Head of caudate nucleus (tissue), 42 donors: ENCODE measurements at places on chromosomes 4 and X.
A peak's percentile ranks its signal among the peaks of the same experiment; 100 is the strongest.

GRCh38 chrX:13694983-13695382, 6.1 kb downstream of the RAB9A start:
- DNase-seq = no peak

- DNase-seq = no peak
Observed at GRCh38 chr4:110518889-110519490, 43.0 kb downstream of the ENPEP start.

- DNase-seq = no peak
Observed at GRCh38 chrX:132191938-132192337, 27.3 kb downstream of the RAP2C start.

DNA sequence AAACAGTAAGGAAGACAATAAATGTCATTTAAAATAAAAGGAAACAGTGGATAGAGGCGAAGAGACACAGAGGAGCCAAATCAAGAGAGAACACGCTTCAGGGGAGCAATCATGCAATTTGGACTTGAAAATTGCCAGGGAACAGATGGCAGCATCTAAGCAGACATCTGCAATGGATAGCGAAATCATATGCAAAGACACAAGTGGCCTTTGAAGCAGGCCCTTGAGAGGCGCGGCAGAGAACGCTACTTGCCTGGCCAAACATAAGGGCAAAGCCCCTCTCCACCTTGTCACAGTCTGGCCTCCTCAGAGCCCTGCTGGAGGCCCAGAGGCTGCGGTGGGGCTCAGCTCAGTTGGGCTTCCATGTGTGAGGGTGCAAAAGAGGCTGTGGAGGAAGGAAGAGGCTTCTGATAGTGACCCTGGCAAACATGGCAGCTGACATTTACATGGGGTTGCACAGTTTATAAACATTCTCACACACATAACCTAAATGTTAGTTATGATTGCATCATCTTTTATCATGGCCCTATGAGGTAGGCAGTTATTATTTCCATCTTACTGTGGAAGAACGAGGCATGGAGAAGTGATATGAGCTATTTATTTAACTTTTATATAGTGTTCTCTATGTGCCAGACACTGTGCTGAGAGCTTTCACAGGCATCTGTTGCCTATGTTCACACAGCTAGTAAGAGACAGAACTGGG, 18.3 kb downstream of the ADGRG4 start:
- DNase-seq = no peak

DNA sequence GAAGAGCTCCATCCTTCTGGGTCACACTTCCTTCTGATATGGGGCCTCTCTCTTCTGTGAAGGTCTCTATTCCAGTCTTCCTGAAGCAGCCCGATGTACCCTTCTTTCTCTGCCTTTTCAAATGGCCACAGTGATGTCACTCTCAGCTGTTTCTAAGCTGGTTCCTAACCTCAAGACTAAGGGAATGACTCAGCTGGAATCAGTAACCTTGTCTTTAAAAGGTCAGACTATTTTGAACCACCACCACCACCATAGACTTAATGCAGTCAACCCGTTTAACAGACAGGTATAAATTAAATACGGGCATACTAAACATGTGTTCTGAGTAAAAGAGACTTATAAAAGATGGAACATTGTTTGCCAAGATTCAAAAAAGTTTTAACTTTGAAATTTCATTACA, 121.0 kb downstream of the PPA2 start:
- no peak for DNase-seq

DNA sequence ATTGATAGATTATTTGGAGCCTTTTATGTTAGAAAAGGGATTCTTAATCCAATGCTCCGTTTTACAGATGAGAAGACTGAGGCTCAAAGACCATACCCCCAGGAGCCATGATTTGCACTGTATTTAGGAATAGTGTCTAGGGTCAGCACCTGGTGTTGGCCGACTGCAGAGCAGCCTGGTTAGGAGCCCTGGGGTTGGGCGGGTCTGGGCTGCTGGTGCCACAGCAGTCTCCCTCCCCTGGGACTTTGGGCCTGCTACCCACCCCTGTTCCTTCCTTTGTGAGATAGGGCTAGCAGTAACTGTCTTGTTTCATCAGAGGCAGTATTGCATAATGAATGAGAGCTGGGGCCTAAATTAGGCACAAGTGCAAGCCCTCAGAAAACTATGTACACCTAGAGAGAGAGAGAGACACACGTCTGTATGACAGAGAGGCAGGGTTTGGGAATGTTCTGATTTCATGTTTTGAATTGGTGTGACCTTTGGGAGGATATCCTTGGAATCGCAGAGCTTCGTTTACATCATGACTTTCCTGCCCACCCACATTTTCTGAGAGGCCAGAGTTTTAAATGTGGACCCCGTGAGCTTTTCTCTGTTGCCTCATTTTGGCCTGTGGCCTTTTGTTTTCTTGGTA, 111.7 kb downstream of the PTTG2 start:
- no peak for DNase-seq

GRCh38 chrX:69305333-69306062, 140.2 kb upstream of the PJA1 start:
- DNase-seq = peak; percentile 11

DNA sequence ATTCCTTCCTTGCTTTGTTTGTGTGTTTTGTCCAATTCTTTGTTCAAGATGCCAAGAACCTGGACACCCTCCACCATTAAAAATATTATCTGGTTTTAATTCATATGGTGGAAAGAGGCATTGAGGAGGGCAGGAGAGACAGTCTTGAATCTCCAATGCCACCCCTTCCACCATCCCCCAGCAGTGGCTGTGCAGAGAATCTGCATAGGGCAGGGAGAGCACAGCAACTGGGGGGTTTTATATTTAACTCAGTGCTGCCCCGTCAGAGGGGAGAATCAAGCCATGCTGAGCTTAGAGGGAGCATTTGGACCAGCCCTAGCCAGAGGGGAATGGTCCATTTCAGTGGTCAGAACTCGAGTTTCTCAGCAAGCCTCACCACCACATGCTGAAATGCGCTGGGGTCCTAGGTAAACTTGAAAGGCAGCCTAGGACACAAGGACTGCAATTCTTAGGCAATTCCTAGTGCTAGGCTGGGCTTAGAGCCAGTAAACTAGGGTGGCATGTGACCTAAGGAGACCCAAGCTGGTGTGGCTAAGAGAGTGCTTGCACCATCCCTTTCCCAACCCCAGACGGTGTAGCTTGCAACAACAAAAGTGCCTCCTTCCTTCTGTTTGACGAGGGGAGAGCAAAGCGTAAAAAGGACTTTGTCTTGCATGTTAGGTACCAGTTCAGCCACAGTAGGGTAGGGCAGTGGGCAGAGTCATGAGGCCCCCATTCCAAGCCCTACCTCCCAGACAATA, 34.2 kb downstream of the CCDC158 start:
- DNase-seq = no peak

DNA sequence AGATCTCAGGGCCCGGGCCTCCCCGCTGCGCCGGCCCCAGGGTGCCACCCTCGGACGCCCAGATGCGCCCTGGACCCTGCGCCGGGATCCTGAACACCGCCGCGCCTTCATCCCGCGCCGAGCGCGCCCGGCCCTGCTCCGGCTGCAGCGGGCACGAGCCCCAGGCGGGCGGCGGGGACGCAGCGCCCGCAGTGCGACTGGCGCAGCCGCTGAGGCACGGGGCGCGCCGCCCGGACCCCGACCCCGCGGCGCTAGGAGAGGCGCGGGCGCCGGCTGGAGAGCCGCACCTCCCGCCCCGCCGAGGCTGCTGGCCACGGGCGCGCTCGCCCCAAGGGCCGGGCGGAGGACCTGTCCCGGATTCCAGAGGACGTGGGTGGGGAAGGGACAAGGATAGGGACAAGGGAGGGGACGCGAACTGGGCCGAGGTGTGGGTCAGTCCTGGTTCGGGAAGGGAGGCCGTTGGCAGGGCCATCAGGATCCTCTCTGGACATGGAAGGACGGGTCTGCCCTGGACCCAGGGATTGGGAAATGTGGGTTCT, 1.1 kb downstream of the ZFYVE28 start:
- no peak for DNase-seq

- no peak for DNase-seq
Observed at GRCh38 chr4:40040908-40041307, 15.7 kb upstream of the N4BP2 start.

- DNase-seq = no peak
Observed at GRCh38 chrX:11970578-11971359, 167.5 kb upstream of the FRMPD4 start.

GRCh38 chr4:145546175-145546915, 64.7 kb downstream of the SMAD1 start:
- no peak for DNase-seq

DNA sequence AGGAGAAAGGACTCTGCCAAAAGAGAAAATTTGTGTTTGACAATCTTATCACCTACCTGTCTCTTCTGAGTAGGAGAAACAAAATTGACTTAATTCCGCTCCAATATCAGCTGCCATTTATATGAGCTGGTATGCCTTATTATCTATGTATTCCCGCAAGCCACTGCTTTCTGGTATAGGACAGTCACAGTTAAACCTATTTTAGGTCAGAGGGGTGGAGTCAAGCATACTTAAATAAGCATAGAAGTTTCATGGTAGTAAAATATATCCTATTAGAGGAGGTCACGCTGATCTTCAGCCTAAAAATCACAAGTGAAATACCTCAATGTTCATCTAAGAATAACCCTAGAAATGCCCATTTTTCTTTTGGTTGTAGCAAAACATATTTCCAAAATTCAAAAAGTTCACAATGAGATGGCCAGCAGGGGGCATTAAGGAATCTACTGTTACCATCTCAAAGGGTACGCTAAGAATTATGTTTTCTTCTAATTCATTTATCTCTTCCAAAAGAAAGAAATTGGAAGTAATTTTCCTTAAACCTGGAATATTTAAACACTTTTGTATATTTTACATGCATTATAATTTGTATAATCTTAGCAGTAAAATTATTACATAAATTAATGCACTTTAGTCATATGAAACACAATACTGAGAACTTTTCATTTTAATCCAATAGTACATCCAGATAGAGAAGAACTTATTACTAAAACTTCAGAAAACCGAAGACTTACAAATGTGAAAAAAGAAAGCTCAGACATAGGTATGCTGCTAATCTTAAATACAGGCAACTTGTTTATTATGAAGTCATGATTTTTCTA, 10.5 kb downstream of the PPAT start:
- DNase-seq = no peak
